H7 (cell line): ENCODE measurements at places on chromosomes 3 and 15. TPM values are rescaled to one million over a fixed set of nuclear protein-coding genes. Genes with fewer than 3 reads are reported as not detected.
A peak's percentile ranks its signal among the peaks of the same experiment; 100 is the strongest.

THOC7 gene
- 52.0 and 60.9 TPM in 2 replicates for total RNA-seq

DPPA2 gene
- total RNA-seq: 10.3 and 17.7 TPM in 2 replicates

BTBD1 gene
- 71.8 and 86.6 TPM in 2 replicates for total RNA-seq

ZNF502 gene
- total RNA-seq: 0.55 and 0.62 TPM in 2 replicates

SIDT1 gene
- total RNA-seq: not detected in 2 replicates

CPB1 gene
- 0.07 TPM in 1 of 2 replicates, not detected in the other for total RNA-seq

IGSF10 gene
- total RNA-seq: 0.04 and 0.21 TPM in 2 replicates

CELSR3 gene
- 14.3 and 18.7 TPM in 2 replicates for total RNA-seq

SLC9C1 gene
- 0.38 and 0.41 TPM in 2 replicates for total RNA-seq

PLXNB1 gene
- 46.5 and 65.7 TPM in 2 replicates for total RNA-seq

TFG gene
- total RNA-seq: 66.4 and 70.9 TPM in 2 replicates

TIGIT gene
- not detected in 2 replicates for total RNA-seq

VIPR1 gene
- total RNA-seq: 1.9 and 2.2 TPM in 2 replicates

MYD88 gene
- 1.8 and 3.4 TPM in 2 replicates for total RNA-seq

TMEM266 gene
- 5.4 and 6.3 TPM in 2 replicates for total RNA-seq

CPLX3 gene
- total RNA-seq: 0.03 TPM in 1 of 2 replicates, not detected in the other

POTEB gene
- not detected in 2 replicates for total RNA-seq

SEMA5B gene
- total RNA-seq: 16.4 and 22.4 TPM in 2 replicates

DNA sequence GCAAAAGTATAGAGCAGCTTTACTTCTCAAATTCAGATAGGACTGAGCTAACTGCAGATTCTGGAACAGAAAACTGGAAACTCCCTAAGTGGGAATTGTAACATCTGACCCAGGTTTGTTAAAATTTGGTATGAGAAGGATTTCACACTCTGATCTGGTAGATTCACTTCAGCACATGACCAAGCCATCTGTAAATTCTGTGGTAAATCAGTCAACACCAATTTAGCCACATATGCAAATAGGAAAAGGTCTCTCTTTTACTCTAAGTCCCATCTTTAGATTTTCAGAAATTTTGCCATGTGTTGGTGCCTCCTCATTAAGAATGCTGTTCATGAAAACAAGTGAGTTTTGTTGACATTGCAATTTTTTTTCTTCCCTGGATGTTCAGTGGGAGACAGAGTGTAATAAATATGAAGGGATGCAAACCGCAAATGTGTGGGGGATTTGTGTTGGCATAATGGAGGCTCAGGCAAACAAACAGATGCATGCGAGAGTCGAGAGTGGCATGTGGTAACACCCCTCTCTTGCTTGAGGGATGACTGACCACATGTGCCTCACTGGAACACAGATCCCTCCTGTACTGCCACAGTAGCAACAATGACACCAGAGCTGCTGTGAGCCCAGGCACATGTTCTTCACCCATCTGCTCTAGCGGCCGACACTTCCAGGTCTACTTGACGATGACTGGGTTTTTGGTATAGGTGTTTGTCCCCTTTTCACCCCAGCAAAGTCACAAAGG is 146.6 kb downstream of the FEZF2 start:
- no peak for DNase-seq

- DNase-seq: no peak
Observed at GRCh38 chr3:60775985-60776384, 475.3 kb downstream of the FHIT start.

DNA sequence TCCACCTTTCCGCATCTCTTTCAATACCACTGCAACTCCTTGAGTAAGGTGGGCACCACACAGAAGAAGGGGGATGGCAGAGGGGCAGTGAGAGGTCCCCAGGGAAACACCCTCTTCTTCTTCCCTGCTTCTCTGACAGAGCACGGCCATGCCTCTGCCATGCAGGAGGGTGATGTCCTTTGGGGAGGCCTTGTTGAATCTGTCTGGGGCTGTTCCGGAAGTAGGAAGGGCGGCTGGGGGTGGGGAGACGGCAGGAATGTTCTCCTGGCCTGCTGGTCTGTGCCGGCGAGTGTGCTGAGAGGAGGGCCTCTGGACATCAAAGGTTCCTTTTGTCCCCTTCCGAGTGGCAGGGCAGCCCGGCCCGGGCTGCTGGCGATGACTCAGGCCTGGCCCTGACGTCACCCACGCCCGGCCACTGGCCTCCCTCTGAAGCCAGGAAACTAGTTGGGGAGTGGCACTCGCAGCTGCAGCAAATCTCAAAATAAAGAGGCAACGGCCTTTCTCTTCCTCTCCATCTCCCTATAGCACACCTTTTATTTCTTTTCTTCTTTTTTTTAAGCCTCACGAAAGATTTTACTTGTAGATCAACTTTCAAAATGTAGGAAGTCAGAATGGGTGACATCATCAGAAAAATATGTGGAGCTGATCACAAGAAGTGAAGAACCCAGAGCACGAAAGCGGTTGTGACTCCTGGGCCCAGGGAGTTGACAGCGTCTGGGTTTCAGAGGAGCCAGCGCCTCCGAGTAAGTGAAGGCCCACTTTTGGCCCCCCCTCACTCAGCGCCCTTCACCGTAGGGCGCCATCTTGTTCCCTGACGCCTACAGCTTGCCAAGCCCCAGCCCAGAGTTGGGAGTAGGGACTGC is at the start of gene ZBTB38:
ZBTB38 (plus strand) TSS at position 443 of the 863 bp plus-strand sequence. CDS start 73,885 bp downstream, outside the sequence.
- DNase-seq: peak; percentile 81

- DNase-seq: no peak
Observed at GRCh38 chr3:65558826-65559225, 479.9 kb downstream of the MAGI1 start.

GRCh38 chr3:8538913-8539312 is 37.3 kb downstream of the LMCD1 start:
- no peak for DNase-seq

GRCh38 chr3:174202116-174202515 is 657.0 kb upstream of the NAALADL2 start:
- no peak for DNase-seq

GRCh38 chr3:9324944-9325343 is 37.9 kb upstream of the THUMPD3 start:
- no peak for DNase-seq

DNA sequence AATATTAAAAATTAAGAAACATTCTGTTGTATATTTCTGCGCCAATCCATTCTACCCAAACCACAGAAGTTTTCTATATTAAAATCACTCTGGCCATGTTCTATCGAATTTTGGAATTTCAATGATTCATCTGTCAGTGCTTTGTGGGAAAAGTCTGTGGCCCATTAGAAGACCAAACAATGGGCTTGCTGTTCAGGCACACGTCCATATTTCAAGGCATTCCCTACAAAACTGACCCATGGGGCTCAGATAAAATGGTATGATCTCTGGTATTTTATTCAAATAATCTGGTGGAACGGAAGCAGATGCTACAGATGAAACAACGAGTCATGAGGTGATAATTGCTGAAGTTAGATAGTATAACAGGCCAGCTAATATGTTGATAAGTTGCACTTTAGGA is 12.4 kb downstream of the NPHP3 start:
- DNase-seq: no peak

DNA sequence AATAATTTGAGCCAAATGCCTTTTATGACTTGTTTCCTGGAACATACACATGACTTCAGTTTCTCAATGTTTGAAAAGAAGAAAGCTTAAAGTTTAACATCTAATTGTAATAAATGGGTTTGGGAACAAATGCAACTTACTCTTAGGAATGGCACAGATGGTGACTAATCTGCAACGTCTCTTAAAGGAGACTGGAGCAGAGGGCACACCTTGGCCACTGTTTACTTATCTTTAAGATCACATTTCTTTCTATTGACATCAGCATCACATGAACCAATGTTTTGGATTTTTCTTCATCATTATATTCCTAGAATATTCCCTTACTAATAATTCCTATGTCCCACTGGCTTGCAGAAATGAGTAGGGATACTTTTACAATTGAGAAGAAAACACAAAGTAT is 229.5 kb downstream of the CHL1 start:
- DNase-seq: no peak

GRCh38 chr3:44678480-44679116 is 30.1 kb downstream of the ZNF35 start:
- DNase-seq: no peak

- DNase-seq: no peak
Observed at GRCh38 chr3:60101621-60102020, 1051.8 kb upstream of the CFAP20DC start.

DNA sequence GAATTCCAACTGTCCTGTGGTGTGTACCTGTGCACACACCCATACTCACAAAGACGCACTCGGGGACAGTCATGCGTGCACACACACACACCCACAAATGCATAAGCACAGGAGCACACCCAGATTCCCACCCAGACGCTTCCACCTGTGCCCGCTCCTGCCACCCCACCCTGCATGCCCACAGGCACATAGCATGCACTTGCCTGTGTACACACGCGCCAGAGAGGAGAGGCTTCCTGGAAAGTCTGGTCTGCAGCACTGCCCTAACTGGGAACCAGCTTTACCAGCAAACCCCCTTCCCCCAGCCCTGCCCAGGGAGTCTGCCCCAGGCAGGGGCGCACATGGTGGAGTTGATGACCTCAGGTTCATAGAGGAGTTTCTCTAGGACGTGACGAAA is 246.2 kb downstream of the UACA start:
- no peak for DNase-seq

DNA sequence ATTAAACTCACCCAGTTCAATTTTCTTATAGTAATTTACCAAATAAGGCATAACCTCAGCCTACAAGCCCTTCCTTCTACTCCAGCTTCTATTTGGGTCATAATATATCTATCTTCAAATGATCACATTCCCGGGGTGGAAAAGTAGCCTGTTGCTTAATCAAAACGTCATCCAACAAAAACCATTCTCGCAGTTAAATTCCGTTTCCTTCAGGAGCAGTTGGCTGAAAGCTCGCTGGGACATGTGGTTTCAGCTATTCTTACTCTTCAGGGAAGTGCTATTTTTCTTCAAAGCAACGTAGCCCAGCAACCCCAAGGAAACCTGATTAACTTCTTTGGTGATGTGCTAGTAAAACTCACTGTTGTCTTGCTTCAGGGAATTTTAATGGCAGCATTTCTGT is 59.6 kb downstream of the MAGI1 start:
- DNase-seq: no peak

GRCh38 chr3:145903472-145904013 is 257.4 kb downstream of the PLOD2 start:
- no peak for DNase-seq

GRCh38 chr15:50593761-50594160 is 47.3 kb upstream of the USP50 start:
- no peak for DNase-seq

GRCh38 chr3:172330413-172330812 is 117.8 kb downstream of the GHSR start:
- DNase-seq: no peak

- no peak for DNase-seq
Observed at GRCh38 chr3:123129532-123129931, 62.7 kb downstream of the PDIA5 start.

DNA sequence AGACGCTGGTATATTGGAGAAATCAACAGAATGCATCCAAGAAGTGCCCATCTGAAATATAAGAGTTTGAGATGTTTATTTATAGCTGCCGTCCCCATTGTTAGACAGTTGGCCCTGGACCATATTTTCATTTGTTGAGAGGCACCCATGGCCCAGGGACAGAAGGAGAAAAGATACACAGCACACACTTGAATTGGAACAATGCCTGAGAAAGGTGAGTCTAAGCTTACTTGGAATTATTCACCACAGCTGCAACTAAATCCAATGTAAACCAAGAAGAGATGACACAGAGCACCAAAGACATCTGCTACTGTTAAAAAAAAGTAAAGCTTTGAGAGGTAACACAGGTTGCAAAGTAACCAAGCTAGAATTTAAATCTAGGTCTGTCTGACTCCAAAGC is 525.5 kb upstream of the NAALADL2 start:
- no peak for DNase-seq

GRCh38 chr3:44065311-44066094 is 176.2 kb upstream of the TOPAZ1 start:
- peak; percentile 73 for DNase-seq

DNA sequence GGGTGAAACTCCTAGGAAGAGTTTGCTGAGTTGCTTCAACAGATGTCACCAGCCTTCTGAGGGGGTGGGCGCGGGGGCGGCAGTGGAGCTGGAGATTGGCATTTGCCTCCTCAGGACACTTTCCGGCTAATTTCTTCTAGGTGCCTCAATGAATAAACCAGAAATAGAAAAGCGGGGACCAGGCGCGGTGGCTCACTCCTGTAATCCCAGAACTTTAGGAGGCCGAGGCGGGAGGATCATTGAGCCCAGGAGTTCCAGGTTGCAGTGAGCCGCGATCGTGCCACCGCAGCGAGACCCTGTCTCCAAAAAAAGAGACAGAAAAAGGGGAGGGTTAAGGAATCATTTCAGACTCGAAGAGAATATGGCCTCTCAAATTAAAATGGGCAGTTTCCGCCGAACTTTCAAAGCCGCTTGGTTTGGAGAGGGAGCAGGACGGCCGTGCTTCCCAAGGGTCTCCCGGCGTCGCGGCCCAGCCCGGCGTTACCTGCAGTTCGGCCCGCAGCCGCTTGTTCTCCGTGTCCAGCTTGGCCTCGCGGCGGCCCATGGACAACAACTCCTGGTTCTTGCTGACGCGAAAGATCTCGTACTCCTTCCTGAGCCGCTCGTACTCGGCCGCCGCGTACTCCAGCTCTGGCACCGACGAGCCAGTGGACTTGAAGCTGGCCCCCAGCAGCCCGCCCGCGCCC is 587 bp downstream of the NPHP3 start:
- DNase-seq: no peak

- no peak for DNase-seq
Observed at GRCh38 chr3:124774841-124775402, 44.7 kb downstream of the UMPS start.
